ENCODE measurements at places on chromosomes 12 and 14.

DNA sequence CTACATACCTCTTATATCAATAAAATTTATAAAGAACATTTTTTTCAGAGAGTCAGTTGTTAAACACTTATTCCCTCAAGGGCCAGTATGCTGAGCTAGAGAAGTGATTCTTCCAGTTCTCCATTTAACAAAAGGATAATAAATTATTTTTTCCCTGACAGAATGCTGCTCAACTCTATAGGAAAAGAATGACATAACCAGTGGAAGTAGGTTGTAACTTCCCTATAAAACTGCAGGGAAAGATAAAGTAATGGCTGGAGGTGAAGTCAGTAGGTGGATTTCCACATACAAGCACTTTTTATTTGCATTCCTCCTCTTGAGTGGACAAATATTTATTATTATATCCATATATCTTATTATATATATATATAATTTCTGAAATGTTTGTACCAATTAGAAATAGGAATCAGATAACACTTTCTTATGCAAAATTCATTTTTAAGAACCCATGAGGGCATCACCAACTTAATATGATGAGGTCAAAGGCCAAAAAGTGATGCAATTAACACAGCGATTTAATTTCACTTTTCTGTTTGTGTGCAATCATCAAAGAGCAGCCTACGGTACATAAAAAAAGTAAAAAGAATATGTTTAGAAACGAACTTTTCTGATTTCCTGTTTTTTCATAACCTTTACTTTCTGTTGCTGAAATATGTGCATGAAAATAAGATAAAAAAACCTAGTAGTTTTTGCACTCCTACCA, 175.3 kb downstream of the PRKD1 start:
- DNase-seq, result no peak

GRCh38 chr12:76470028-76470939, 89.3 kb downstream of the OSBPL8 start:
- no peak for DNase-seq

- DNase-seq, result no peak
Observed at GRCh38 chr12:7374423-7375144, 69.4 kb downstream of the CD163L1 start.

- DNase-seq, result no peak
Observed at GRCh38 chr12:48901278-48901677, 24.0 kb downstream of the FKBP11 start.

- no peak for DNase-seq
Observed at GRCh38 chr12:41956353-41956752, 188.3 kb downstream of the GXYLT1 start.

DNA sequence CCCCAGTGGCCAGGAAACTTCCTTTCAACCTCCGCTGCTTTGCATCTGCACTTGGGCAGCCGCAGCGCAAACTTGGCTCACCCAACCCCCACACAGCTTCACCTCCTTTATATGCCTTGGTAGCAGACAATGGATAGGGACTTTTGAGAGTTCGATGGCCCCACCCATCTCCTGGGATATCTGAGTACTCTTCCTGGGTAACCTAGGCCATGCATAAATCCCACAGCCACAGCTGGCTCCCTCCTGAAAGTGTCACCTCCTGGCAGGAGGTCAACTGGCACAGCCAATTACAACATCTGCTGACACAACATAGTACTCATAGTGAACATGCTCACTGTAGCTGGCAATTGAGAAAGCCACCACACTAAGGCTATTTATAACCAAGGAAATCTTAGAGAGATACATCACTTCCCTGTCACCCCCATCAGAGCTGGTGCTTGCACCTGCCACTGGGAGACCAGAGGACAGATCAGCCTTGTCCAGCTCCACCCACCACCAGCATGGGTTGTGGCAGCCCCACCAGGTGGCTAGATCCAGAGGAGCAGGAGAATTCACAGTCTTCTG, 410.0 kb downstream of the SYT1 start:
- no peak for DNase-seq

DNA sequence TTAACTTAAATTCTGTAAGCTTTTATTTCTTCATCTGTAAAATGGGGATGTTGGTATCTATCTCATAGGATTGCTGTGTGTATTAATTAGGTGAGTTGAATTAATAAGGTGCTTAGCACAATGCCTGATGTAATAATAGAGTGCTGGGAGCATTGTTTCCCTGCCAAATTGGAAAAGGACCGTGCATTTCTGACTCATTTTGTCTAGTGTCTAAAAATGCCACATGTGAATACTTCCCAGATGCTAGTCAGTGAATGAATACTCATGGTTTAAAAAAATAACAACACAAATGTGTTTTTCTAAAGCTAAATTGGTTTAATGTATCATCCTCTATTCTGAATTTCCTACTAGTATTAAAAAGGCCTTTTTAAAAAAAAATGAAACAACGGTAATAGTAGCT, 45.4 kb upstream of the NEDD1 start:
- no peak for DNase-seq

DNA sequence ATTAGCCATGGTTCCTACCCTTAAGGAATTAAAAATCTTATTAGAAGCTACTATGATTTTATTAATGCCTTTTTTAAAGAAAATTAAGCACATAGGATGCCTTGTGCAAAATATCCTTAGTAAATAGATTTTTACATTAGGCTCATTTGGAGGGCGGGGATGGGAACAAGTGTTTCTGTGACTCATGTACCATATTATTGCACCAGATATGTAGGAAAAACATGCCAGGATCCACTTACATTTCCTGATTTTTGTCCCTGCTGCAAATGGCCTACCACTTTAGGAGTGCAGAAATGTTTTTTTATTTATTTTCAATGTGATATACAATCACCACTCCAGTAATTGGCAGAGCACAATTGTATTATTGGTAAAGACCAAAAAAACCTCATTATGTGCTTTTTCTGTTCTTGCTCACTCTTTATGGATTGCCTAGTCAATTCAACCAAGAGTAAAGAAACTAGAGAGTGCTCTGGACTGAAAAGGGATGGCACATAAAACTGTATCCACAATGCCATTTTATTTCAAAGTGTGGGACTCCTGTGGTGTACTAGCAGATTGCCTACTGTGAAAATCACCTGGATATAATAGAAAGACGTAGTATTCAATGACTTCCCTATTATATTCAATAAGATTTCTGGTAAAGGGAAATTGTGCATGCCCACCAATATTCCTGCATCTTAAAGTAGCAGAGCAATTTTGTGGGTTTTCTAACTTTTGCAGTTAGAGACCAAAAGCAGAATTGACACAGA, 86.9 kb downstream of the ANO6 start:
- no peak for DNase-seq

DNA sequence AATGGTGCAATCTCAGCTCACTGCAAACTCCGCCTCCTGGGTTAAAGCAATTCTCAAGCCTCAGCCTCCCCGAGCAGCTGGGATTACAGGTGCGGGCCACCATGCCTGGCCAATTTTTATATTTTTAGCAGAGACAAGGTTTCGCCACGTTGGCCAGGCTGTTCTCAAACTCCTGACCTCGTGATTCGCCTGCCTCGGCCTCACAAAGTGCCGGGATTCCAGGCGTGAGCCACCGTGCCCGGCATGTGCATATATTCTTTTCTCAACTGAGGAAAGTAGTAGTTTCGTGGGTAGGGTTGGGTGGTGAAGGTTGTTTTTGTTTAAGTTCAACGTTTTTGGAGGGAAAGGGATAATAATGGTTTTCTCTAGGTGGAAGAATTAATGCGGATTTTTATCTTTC, 94.2 kb upstream of the CEP83 start:
- DNase-seq, result no peak

DNA sequence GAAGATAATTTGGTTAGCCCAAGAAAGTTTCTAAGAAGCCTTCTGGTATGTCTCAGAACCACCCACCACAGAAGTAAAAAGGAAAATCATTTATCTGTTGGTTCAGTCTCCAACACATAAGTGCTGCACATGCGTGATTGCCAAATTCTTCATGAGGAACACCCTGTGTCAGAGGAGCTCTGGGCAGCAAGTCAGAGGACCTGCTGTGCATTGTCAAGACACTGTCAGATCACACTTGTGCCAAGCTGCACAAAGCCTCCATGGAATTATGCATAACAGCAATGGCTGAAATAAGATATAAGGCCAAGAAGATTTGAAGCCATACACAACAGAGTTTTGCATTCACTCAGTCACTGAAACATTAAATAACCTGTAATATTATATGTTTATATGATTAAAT, 1304.7 kb upstream of the FLRT2 start:
- DNase-seq, result no peak

DNA sequence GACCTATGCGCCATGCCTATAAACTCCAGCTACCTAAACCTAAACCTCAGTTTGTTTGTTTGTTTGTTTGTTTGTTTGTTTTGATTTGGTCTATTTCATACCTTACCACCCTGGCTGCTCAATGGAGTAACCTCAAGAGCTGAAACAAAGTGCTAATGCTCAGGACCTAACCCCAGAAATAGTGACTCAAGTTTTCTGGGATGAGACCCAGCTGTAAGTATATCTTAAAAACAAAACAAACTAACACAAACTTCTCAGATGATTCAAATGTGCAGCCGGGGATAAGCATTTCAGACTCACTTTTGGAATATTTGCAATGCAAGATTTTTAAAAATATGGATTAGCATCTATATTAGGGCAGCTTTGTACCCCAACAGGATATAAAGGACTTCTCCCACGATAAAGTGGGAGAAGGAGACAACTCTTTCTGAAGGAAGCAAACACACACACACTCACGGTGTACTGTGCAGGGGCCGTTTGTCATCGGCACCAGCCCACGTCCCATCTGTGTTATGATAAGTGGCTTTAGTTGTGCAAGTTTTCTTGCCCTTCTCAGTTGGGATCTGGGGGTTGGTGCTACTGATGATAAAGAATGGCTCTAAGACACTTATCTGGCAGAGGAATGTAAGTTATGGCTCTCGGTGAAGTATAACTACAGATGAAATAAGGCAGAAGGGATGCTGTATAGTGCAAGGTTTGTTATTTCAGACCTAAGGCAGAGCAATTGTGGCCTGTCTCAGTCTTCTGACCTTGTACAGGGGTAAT, 516.7 kb upstream of the TMEM132C start:
- DNase-seq, result no peak

DNA sequence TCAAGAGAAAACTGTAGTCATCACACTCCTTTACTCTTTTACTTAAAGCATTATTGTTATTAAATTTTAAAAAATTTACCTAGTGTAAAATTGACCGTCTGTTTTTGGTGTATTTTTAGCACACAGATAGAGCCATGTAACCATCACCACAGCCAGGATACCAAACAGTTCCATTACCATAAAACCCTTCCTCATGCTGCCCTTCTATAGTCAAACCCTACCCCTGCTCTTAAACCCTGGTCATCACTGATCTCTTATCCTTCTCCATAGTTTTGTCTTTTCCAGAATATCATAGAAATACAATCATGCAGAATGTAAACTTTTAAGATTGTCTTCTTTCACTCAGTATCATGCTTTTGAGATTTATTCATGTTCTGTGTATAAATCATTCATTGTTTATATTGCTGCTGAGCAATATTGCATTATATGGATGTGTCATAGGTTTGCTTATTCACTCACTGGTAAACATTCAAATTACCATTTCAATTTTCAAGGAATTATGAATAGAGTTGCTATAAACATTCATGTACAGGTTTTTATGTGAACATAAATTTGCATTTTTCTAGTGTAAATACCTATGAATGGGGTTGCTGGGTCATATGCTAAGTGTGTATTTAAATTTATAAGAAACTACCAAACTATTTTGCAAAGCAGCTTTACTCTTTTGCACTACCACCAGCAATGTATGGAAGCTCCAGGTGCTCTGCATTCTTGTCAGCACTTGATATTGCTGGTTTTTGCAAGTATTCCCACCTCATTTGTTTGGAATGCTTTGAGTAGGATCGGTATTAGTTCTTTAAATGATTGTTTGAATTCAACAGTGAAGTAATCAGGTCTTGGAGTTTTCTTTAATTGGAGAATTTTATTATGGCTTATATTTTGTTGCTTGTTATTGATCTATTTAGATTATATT, 125.5 kb downstream of the LMNTD1 start:
- no peak for DNase-seq

DNA sequence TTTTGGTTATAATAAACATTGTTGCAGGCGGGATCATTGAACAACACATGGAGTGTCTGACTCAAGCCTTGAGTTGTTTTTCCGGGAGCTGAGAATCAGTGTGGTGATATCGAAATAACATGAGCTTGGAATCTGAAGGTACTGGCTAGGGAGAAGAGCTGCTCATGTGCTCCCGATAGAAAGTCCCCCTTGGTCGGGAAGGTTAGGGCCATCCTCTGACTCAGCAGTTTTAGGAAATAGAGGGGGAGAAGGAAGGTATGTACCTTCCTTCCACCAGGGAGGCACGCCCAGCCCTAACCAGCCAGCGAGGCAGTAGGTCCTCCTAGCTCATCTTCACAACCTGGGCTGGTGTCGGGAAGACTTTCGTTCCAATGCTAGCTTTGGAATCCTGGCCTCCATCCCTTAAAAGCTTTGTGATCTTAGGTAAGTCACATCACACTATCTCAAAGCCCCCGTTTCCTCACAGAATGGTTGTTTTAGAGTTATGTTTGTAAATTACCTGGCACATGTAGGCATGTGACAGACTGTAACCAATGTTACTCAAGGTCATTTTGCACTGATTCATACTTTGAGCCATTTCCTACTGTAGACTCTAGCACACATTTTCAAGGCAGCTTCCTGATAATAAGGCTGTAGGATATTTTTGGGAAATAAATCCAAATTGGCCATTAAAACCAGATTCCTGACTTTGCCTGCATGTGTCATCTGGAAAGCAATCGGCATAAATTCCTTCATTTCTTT, 1.9 kb upstream of the RAB35 start:
- no peak for DNase-seq

DNA sequence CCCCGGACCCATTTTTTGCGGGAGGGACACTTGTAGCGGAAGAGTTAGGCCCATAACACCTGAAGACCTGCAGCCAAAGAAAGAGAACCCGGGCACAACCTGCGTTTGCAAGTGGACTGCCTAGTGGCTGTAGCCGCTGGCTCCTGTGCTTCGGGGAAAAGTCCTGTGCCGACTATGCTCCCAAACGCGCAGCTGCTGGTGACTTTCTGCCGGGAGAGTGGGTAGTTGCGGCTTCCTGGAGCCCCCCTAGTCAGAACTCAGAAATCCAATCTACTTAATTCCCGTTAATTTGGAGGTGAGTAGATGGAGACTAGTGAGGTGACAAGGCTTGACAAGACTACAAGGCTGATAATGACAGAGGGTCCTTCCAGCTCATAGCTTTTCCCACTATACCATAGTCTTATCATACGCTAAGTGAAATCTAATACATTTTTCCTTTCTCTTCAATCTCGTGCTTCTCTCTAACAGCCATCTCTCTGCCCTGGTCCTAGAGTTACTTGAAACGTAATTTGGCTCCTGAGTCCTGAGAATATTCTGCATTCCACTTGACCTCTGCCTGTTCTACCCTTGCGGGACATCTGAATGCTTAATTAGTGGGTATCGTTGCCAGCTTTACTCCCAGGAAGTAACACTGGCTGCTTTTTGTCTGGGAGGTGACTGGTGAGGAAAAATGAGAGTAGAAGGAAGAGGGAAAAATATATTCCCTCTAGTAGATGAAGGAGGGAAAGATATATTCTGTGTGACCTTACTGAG, 556 bp downstream of the MTHFD1 start:
- DNase-seq, result no peak

DNA sequence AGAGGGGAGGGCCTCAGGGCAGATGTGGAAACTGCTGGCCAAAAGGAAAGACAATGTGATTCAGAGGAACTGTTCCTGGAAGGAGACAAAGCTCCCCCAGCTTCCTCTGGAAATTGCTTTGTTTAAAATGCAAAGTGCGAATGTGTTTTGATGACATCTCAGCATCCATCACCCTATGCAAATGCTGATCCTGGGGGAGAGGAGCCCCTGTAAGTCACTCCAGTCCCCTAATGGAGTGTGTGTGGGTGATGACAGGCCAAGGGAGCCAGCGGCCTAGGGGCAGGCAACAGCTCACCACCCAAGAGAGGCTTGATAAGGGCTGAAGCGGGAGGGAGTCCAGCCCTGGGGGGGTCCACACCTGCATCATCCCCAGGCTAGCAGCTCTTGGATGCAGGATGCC, 134.2 kb downstream of the ESRRB start:
- DNase-seq, result no peak
